AG08395 (cell line): ENCODE measurements at places on chromosomes 2 and 18.

DNA sequence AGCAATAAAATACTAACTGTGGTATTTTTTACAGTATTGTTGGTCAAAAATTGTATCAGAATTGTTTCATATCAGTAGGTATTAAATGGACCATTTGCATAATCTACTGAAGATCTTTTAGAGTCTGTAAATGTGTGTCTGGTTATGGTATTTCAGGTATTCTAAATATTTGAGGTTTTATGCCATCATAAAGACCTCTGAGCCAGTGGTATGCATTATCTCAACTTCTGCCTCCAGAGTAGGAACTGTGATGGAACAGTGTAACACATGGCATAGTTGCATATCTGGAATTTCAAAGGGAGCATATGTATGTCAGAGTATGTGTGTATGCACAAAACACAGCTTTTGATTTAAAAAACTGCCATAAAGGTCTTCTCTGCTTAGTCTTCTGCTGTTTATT is 15.4 kb downstream of the GREB1L start:
- peak; percentile 52 for DNase-seq

DNA sequence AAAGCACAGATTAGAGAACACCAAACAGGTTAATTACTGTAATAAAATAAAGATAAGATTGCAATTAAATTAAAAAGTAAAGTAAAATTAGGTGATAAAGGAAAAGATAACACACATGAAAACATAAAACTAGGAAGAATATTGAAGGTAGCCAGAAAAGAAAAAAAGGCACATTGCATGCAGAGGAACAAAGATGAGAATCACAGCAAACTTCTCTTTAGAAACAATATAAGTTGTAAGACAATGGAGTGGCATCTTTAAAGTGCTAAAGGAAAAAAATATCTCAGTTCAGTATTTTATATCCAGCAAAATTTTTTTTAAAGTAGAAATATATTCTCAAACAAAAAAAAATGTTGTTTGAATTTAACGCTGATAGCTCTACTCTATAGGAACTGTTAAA is 366.0 kb downstream of the CPS1 start:
- DNase-seq, result no peak

DNA sequence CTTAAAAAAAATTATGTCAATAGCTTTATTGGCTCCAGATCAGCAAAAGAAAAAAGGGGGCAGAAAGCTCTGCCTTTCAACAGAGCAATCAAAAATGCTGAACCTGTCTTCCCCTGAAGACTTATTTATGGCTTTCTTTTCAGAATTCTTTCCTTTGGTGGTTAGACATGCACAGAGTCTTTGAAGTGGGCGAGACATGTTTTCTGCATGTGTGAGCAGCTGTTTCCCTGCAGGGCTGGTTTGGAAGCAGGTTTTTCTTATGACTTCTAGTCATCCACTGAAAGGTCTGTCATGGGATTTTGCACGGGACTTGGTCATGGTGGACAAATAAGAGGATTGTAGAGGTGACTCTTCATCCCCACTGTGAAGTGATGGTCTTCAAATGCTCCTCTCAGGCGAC is 160.3 kb downstream of the VAPA start:
- no peak for DNase-seq

DNA sequence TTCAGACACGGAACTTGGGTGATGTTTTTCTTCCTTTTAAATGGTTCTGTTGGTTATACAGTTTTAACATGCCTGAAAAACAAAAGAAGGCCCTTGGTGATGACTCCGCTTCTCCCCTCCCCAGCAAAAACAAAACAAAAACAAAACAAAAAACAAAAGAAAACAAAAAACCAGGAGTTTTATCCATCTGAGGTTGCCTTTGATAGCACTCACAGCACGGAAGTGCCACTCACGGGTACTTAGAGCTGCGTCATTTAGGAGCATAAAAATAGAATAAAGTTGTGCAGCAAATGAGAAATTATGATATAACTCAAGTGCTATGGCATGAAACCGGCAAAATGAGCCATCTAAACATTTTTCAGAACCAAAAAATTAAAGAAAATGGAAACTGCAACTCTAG is 57.7 kb downstream of the ZEB2 start:
- no peak for DNase-seq

DNA sequence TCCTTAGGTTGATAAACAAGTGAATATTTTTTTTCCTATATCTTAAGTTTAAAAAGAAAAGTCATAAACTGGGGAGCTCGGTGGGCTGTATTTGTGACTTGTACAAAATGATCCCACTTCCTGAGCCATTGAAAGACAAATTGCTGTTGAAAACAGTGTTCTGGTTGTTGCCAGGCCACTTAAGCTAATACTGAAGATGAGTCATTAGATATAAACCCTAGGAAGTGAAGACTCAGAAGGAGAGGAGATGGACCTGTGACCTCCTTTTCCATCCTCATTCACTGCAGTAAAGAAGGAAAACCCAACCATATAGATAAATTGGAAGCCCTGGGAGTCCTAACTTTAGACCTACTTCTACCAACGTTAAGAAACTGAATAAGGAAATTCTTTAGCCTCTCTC is 46.2 kb upstream of the SERPINE2 start:
- peak; percentile 73 for DNase-seq
